ENCODE measurements at places on chromosomes 13 and 19. TPM values are rescaled to one million over a fixed set of nuclear protein-coding genes. Genes with fewer than 3 reads are reported as not detected.
A peak's percentile ranks its signal among the peaks of the same experiment; 100 is the strongest.

C1QTNF9 gene
- not detected for total RNA-seq

SPRY2 gene
- total RNA-seq, result 4.5 TPM

ZNF726 gene
- 2.6 TPM for total RNA-seq

ZSCAN1 gene
- 0.48 TPM for total RNA-seq

NANOS3 gene
- total RNA-seq, result not detected

RDH8 gene
- not detected for total RNA-seq

ZNF30 gene
- total RNA-seq, result 0.87 TPM

CALR3 gene
- total RNA-seq, result not detected

GRCh38 chr13:91106565-91106964 lies 240.9 kb upstream of the MIR17HG start:
- no peaks in the 10 kb centered on the region for H3K27me3 ChIP-seq
- H3K36me3 ChIP-seq, result no peaks in the 10 kb centered on the region
- DNase-seq, result no peak
- no peaks in the 10 kb centered on the region for H3K4me1 ChIP-seq
- no peak overlapping the region for H3K27ac ChIP-seq

GRCh38 chr13:106507560-106508274 lies 27.7 kb downstream of the EFNB2 start:
- H3K36me3 ChIP-seq, result no peaks in the 10 kb centered on the region
- H3K27me3 ChIP-seq, result no peaks in the 10 kb centered on the region
- H3K4me3 ChIP-seq, result no peak overlapping the region
- peak overlapping the region; percentile 4 for H3K27ac ChIP-seq
- DNase-seq, result no peak

GRCh38 chr13:46296115-46296822 lies 84.5 kb downstream of the LRRC63 start:
- DNase-seq, result no peak
- H3K4me1 ChIP-seq, result peaks cover 6% of the 10 kb centered on the region
- no peaks in the 10 kb centered on the region for H3K27me3 ChIP-seq
- no peaks in the 10 kb centered on the region for H3K36me3 ChIP-seq
- no peak overlapping the region for H3K4me3 ChIP-seq

DNA sequence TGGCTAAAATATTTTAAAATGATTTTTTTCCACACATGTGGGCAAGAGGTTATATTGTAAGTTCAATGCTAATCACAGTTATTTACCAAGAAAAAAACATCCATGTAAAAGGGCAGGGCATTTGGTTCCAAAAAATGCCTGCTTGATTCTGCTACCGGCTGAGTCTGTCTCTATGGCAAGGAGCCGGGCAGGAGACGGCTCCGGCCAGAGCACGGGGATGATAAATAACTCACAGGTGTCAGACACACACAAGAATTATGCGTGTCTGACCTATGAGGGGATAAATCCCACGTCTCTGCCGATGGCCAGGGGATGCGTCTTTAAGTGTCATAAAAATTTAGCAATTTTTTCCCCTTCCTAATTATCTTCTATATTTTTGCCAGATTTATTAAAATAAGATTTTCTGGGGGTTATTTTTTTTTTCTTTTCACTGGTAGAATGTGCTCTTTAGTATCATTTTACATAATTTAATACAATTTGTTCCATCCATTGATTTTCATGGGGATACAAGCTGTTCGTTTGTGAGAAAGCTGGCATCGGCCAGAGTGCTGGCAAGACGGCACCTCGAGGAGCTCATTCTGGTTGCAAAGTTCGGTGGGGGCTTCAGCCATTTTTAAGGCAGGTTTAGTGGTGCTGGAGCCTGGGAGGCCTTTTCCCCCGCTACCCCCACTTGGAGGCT lies 253.9 kb downstream of the ZNF536 start:
- H3K4me1 ChIP-seq, result no peaks in the 10 kb centered on the region
- no peak overlapping the region for H3K4me3 ChIP-seq
- H3K27me3 ChIP-seq, result no peaks in the 10 kb centered on the region
- no peaks in the 10 kb centered on the region for H3K36me3 ChIP-seq
- DNase-seq, result no peak

- no peak overlapping the region for H3K4me3 ChIP-seq
- H3K36me3 ChIP-seq, result no peaks in the 10 kb centered on the region
Measured at GRCh38 chr13:107493266-107493665, 722.1 kb downstream of the LIG4 start.

GRCh38 chr19:40811478-40812341 lies 12.7 kb downstream of the EGLN2 start:
- peaks cover 45% of the 10 kb centered on the region for H3K4me1 ChIP-seq
- H3K4me3 ChIP-seq, result peak overlapping the region; percentile 48
- peaks cover 27% of the 10 kb centered on the region for H3K36me3 ChIP-seq
- H3K27ac ChIP-seq, result peak overlapping the region; percentile 67

GRCh38 chr19:16328824-16329482 lies 4.3 kb downstream of the KLF2 start:
- no peaks in the 10 kb centered on the region for H3K27me3 ChIP-seq
- H3K27ac ChIP-seq, result peak overlapping the region; percentile 92
- H3K4me1 ChIP-seq, result peaks cover 67% of the 10 kb centered on the region
- no peaks in the 10 kb centered on the region for H3K36me3 ChIP-seq

DNA sequence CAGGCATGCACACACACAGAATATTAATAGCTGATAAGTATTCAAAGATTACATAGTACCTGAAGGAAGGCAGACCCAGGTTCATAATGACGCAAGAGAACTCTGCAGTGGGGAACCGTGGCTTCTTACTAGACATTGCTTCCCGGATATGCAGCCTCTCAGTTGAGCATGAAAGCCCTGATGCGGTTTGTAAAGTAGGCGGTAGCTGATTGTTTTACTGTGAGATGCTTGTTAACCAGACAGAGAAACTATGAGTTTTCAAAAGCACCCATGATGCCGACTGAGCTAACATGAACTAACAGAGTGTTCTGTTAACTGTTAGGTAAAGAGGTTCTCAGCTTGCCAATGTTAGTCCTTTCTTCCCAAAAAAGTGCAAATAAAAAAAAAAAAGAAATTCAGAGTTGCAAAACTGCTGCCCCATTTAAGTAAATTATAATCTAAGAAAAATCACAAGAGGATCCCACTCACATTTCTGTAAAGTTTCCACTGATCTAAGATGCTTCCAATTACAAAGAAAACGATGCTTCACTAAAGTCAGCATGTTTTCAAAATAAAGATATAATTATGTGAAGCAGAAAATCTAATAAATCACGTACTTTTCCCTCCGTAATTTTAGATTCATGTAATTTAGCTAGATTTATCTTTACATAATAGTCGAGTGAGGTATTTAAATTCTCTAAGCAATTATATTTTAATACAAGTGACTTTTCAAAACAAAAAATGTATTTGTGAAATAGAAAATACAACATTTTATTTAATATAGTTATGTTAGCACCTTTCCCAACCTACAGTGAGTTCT lies 2.2 kb downstream of the FLT1 start:
- no peak for DNase-seq
- no peak overlapping the region for H3K27ac ChIP-seq
- H3K27me3 ChIP-seq, result peaks cover 17% of the 10 kb centered on the region
- no peaks in the 10 kb centered on the region for H3K36me3 ChIP-seq
- no peak overlapping the region for H3K4me3 ChIP-seq
- peaks cover 19% of the 10 kb centered on the region for H3K4me1 ChIP-seq

DNA sequence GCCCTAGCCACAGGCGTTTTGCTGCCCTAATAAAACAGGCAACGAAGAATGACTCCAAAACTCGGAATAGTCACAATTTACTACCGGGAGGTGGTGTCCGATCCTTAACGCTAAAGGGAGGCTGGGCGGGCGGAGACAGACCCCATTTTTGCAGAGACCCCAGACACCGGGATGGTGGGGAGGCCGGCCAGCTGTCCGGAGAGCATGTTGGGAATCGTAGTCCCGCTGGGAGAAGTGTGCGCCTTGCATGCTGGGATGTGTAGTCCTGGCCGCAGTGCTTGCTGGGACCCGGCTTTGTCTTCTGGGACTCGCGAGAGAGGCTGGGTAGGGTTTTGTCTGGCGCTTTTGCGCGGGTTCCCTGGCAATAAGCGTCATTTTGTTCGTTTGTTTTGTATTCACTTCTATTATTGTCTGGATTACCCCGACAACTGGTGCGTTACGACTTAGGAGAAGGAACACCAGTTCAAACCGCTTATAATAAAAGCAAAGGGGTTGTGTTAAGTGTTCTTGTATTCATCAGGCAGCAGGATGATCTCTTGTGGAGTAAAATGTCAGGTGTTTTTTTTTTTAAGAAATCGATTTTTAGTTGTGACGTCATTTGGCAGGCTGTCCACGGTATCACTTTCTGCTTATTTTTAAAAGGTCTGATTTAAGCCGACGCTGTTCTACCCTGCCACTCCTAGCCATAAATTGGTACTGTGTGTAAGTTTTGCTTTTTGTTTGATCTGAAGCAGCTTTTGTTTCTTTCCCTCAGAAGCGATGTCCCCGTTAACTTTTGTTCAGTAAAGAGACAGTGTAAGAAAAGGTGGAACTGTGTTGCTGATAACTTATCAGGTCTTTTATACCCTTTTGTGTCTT lies 676 bp upstream of the HSPH1 start:
- peak overlapping the region; percentile 99 for H3K4me3 ChIP-seq
- H3K27ac ChIP-seq, result peak overlapping the region; percentile 92
- peaks cover 7% of the 10 kb centered on the region for H3K4me1 ChIP-seq
- peaks cover 8% of the 10 kb centered on the region for H3K36me3 ChIP-seq
- H3K27me3 ChIP-seq, result no peaks in the 10 kb centered on the region
- DNase-seq, result peak; percentile 90

DNA sequence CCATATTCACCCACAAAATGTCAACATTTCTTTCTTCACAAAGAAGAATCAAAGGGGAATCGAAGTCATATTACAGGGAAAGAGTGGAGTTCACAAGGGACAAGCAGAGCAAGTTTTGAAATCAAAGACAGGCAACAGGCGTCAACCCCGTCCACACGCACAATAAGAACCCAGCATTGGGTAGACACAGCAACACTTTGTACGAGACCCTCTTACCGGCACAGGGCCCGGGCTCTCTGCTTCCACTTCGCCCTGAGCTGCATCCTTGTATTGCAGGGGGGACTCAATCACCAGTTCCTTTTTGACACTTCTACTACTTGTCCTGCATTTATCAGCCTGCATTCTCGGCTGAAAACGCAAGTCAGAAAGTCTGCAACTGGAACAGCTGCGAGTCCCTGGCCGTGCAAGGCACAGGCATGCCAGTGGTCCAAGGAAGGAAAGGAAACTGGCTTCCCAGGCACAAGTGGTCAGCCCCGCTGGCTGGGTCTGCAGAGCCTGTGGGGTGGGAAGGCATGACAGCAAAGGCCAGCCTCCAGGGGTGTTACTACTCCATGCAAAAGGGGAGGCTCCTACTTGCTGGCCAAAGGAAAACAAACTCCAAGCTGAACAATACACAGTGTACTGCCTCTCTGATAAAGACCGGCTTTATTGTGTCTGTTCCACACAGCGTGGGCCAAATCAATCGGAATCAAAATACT lies at the start of gene DOCK9:
DOCK9 (minus strand) TSS at position 497 of the 698 bp plus-strand sequence; CDS start at position 342, 155 bp downstream.
- H3K4me1 ChIP-seq, result peaks cover 5% of the 10 kb centered on the region
- H3K4me3 ChIP-seq, result peak within 1 kb of the TSS; percentile 58
- DNase-seq, result no peak

GRCh38 chr19:13090511-13091231 lies 12.0 kb downstream of the LYL1 start:
- peaks cover 73% of the 10 kb centered on the region for H3K4me1 ChIP-seq
- H3K27ac ChIP-seq, result peak overlapping the region; percentile 94
- no peak overlapping the region for H3K4me3 ChIP-seq
- H3K36me3 ChIP-seq, result peaks cover 13% of the 10 kb centered on the region
- no peaks in the 10 kb centered on the region for H3K27me3 ChIP-seq

GRCh38 chr13:100764937-100765336 lies 90.3 kb upstream of the TMTC4 start:
- no peaks in the 10 kb centered on the region for H3K36me3 ChIP-seq
- H3K27ac ChIP-seq, result no peak overlapping the region
- DNase-seq, result no peak
- no peak overlapping the region for H3K4me3 ChIP-seq

DNA sequence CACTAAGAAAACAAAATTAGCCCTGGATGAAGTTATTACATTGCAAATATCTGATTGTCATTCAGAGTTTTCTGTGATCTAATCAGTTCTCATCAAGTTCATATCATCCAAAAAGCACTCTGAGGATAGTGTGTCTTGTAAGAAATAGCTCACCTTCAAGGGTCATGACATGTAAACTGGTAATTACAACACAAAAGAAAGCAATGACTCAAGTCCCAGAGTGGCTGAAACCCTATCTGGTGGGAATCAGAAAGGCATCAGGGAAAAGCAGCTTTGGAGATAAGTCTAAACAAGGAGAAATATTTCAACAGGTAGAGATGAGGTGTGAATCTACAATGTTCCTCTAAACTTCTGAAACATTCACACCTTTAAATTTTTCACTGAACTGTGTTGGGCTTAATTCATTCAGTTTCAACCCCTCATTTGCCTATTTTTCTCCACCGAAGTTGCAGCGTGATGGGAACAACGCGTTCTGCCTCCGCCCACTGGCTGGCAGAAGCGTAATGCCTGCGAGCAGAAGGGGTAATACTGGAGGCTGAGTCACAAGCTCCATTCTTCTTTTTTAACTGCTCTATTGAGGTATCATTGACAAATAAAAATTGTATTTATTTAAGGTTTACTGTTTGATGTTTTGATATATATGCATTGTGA lies 155.2 kb upstream of the IPO5 start:
- no peak for DNase-seq
- H3K36me3 ChIP-seq, result no peaks in the 10 kb centered on the region
- H3K4me3 ChIP-seq, result no peak overlapping the region
- peaks cover 19% of the 10 kb centered on the region for H3K4me1 ChIP-seq

DNA sequence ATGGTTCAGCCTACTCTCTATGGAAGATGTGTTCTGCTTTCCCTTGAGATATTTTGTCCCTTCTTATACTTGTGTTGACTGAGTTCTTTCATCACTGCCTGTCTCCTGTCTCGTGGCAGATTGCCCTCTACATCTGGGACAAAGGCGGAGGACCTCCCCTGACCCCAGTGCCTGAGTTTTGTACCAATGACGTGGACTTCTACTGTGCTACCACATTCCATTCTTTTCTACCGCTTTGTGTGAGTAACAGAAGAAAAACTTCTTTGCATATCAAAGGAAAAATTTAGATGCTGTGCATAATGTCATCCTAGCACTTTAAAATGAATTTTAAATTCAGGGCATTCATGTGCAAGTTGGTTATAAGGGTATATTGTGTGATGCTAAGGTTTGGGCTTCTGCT lies 74.6 kb downstream of the B3GLCT start:
- H3K4me3 ChIP-seq, result no peak overlapping the region
- no peak for DNase-seq

- no peak overlapping the region for H3K4me3 ChIP-seq
- H3K36me3 ChIP-seq, result peaks cover 97% of the 10 kb centered on the region
- H3K27ac ChIP-seq, result no peak overlapping the region
- DNase-seq, result no peak
Measured at GRCh38 chr13:98798849-98799645, 46.6 kb upstream of the SLC15A1 start.

- H3K4me1 ChIP-seq, result no peaks in the 10 kb centered on the region
- DNase-seq, result no peak
- no peaks in the 10 kb centered on the region for H3K36me3 ChIP-seq
Measured at GRCh38 chr13:77460195-77460594, 75.3 kb upstream of the SCEL start.

DNA sequence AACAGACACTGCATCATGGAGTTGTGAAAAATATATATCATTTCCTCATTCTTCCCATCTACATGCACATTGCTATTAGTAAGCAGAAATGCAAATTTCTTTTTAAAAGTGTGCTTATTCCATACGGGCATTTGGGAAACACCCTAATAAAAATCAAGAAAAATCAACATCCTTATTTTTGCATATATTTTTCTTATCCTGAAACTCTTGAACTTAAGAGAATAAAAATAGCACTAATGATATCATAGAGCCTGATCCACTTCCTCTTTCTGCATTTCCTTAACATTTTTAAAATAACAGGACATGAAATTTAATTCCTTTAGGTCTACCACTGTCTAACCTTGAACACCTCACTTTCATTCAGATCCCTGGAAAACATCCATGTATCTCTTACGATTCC lies 123.3 kb downstream of the VWA8 start:
- H3K36me3 ChIP-seq, result no peaks in the 10 kb centered on the region
- DNase-seq, result no peak
- no peaks in the 10 kb centered on the region for H3K27me3 ChIP-seq
